ENCODE measurements at places on chromosomes 2 and 18.

- DNase-seq: no peak
Measured at GRCh38 chr2:20356042-20356441, 5.4 kb upstream of the PUM2 start.

- no peak for DNase-seq
Measured at GRCh38 chr18:37578886-37579513, 13.4 kb upstream of the CELF4 start.

DNA sequence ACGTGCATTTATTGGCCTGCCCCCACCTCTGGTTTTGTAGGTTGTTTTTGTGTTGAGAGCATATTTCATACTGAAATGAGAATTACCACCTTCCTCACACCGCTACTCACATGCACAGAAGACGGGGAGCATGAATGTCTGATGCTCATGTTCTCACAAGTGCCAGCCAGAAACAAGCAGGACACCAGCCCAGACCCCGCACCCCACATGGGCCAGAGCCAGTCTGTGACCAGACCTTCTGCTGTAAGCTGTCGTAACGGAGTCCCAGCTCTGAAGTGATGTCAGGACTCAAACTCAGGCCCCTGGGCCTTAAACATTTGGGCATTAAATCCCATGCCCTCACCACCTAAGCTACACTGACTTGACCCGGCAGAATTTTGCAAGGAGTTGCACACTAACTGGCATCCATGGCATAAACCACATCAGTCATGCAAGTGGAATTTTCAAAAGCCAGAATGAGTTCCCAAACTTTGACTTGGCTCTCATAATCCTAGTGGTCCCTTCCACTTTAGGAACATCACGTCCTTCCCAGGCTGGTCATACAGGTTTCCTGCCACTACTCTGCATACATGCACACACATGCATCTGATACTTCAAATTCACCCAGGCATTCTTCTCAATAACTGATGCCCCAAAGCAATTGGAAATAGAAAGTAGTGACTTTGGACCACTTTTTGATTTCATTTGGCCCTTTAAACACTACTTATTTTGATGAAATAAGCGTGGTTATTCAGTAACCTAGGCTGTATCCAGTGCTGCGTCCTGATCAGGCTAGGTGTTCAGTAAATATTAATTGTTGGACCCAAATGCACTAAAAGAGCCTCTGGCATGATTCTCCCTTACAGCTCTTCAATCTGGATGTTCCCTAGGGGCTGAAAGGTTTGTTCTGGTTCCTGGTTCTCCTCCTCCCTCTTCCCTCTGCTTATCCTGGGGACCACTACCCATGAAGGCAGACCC lies 223.1 kb upstream of the ID2 start:
- DNase-seq: no peak

- no peak for DNase-seq
Measured at GRCh38 chr2:23498943-23499342, 114.0 kb downstream of the KLHL29 start.

- DNase-seq: no peak
Measured at GRCh38 chr2:28979041-28979440, 2.1 kb upstream of the TOGARAM2 start.

GRCh38 chr18:39724652-39725051 lies 2159.1 kb upstream of the CELF4 start:
- DNase-seq: no peak

GRCh38 chr2:179745635-179746256 lies 115.7 kb downstream of the ZNF385B start:
- no peak for DNase-seq

- no peak for DNase-seq
Measured at GRCh38 chr18:8337211-8337610, 272.0 kb upstream of the RAB12 start.

GRCh38 chr2:151040039-151040438 lies 221.6 kb downstream of the RBM43 start:
- DNase-seq: no peak

DNA sequence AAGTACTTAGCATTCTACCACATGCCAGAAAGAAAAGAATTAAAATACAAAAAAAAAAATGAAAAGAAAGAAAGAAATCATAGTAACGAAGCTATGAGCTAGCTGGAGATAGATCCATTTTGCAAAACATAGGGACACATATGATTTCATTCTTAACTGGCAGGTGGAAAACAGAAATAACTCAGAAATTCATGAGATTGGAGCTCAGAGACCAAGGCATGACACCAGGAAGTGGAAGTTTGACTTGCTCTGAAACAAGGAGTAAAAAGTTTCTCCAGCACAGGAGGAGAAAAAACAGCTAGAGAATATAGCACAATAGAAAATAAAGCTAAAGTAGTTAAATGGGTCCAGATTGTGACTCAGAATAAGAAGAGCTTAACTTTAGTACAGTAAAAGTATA lies 278.1 kb downstream of the ZEB2 start:
- no peak for DNase-seq

- DNase-seq: no peak
Measured at GRCh38 chr2:195636890-195637289, 20.1 kb upstream of the SLC39A10 start.

GRCh38 chr2:176118601-176119339 lies 2.2 kb downstream of the HOXD10 start:
- DNase-seq: no peak

GRCh38 chr2:128169497-128169896 lies 78.5 kb downstream of the UGGT1 start:
- no peak for DNase-seq

GRCh38 chr2:15638720-15639119 lies 47.1 kb downstream of the DDX1 start:
- no peak for DNase-seq

DNA sequence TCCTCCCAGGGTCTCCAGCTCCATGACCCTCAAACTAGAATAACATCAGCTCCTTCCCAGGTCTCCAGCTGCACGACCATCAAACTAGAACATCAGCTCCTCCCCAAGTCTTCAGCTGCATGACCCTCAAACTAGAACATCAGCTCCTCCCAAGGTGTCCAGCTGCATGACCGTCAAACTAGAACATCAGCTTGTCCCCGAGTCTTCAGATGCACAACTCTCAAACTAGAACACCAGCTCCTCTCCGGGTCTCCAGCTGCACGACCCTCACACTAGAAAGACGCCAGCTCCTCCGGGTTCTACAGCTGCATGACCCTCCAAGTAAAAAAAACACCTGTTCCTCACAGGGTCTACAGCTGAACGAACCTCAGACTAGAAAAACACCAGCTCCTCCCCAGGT lies 312.9 kb upstream of the TFPI start:
- no peak for DNase-seq

DNA sequence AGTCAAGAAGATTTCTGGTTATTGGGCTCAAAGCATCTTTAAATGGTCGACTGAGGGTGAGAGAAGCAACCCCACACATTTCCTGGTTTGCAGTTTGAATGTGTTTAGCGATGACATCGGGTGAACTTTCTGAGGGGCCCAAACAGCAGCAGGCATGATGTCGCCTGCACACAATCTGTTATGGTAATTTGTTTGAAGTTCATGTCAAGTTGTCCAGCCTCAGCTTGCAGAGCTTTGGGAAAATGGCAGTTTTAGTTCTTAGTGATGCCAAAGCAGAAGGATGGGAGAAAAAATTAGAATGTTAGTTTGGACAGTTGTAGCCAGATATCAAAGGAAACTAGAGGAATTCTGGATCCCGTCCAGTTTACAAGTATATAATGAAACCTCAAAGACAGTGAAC lies 284.6 kb downstream of the MBD5 start:
- no peak for DNase-seq

GRCh38 chr2:86392873-86393518 lies 48.2 kb upstream of the KDM3A start:
- no peak for DNase-seq

GRCh38 chr2:150809103-150809502 lies 321.6 kb upstream of the RND3 start:
- DNase-seq: no peak

- no peak for DNase-seq
Measured at GRCh38 chr2:226180281-226180884, 619.2 kb downstream of the IRS1 start.

DNA sequence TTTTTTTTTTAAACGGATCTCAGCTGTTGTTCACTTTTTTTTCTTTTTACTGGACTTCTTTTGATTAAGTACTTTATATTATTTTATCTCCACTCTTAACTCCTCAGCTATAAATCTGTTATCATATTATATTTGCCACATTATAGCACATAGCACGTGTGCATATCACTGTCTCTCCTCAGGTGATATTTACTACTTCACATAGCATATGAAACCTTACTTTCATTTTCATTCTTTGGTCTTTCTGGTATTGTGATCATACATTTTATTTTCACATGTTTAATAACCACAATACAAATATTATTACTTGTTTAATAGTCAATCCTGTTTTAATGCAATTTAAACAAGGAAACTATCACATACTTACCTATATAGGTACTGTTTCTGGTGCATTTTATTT lies 993.1 kb upstream of the TMEFF2 start:
- no peak for DNase-seq

DNA sequence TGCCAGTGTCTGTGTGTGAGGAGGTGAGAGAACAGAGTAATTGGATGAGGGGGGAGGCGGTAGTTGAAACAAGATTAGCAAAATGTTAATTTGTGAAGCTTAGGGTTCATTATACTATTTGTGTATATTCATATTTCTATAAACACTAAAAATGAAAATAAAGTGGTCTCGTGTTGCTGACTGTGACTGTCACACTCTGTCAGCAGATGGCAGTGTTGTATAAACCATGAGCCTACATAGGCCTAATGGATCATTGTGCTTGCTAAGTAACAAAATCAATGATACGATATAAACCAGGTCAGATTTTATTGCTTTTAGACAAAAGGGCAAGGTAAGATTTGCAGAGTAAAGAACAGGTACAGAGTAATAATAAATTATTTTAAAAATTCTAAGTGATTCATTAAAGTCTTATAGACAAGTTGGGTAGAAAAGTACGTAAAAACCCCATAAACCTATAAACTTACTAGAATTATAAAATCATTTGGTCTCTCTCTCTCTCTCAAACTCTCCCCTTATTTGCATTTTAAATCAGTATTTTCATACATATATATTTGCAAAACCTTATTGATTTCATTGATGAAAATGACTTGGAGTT lies 182.7 kb downstream of the RPIA start:
- peak; percentile 7 for DNase-seq

DNA sequence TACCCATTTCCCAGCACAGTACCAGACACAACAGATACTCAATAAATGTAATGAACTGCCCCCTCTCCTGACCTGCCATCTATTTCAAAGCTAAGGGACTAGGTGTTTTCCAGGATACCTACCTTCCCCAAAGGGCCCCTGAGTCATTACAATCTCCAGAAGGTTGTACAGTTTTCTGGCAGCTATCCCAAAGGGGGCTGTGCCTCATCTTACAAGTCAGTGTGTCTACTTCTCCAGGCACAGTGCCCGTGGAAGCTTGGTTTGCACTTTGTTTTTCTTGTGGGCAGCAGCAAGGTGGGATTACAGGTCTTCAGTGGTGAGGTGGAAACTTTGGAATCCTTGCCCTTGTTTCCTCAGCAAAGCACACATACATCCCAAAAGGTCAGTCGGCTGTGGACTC lies 62.8 kb upstream of the CYP26B1 start:
- DNase-seq: no peak

DNA sequence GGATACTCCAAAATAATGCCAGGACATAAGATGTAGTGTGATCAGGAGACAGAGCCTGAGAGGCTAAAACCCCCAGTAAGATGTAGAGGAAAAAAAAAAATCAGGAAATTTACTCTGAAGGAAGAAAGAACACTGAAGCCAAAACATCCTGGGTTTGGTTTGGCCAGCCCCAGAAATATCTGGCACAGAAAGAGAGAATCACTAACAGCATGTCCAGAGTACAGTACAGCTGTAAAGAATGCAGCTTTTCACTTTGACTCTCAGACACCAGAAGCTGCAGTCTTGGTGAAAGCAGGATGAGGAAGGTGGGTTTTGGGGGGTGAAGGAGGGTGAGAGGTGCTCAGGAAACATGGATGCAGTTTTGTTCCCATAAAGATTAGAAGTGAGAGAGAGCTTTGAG lies 1577.7 kb upstream of the ACVR2A start:
- no peak for DNase-seq

- DNase-seq: peak; percentile 48
Measured at GRCh38 chr2:73907840-73908452, 15.1 kb downstream of the ACTG2 start.

- DNase-seq: no peak
Measured at GRCh38 chr18:58566556-58567292, 62.2 kb downstream of the ALPK2 start.

DNA sequence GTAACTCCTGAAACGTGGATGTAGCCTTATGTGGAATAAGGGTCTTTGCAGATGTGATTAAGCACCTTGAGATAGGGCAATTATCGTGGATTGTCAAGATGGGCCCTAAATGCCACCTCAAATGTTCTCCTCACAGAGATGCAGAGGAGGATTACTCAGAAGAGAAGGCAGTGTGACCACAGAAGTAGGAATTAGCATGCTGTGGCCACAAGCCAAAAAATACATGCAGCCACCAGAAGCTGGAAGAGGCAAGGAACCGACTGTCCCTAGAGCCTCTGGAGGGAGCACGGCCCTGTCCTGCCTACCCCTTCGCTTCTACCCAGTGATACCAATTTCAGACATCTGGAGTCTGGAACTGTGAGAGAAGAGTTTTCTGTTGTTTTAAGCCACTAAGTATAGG lies 47.3 kb upstream of the MGAT5 start:
- DNase-seq: no peak

DNA sequence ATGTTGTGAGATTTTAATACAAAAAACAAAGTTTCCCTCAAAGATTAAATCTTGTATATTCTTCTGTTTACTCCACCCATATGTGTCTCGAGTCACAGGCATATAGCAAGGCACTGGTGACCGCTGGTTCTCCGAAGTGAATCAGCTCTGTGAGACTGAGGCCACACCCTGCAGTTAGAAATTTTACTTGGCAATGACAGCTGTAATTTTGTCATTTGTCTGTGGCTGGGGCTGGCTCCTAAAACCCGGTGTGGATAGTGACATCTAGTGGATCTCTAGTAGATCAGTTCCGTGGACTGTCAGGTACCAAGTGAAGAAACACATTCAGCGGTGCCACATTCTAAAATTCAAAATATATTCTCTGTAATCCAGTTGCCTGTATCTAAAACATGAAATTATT lies 278.0 kb downstream of the NEDD4L start:
- DNase-seq: peak; percentile 41

GRCh38 chr2:42359304-42359964 lies 1.6 kb downstream of the COX7A2L start:
- DNase-seq: no peak

GRCh38 chr18:47873625-47874024 lies 56.8 kb downstream of the SMAD2 start:
- DNase-seq: no peak

GRCh38 chr2:148201075-148202004 lies 180.4 kb downstream of the MBD5 start:
- no peak for DNase-seq

GRCh38 chr2:117273009-117273671 lies 541.4 kb upstream of the DDX18 start:
- no peak for DNase-seq

GRCh38 chr2:204483608-204484081 lies 61.6 kb upstream of the PARD3B start:
- no peak for DNase-seq

- no peak for DNase-seq
Measured at GRCh38 chr2:173419506-173419905, 64.8 kb downstream of the CDCA7 start.

GRCh38 chr18:48153613-48154481 lies 223.4 kb upstream of the SMAD2 start:
- no peak for DNase-seq
